ENCODE measurements at places on chromosomes 1 and 21. TPM values are rescaled to one million over a fixed set of nuclear protein-coding genes. Genes with fewer than 3 reads are reported as not detected.

GRCh38 chr1:11617314-11617713 lies 36.9 kb downstream of the FBXO2 start:
- DNase-seq, result no peak

DNA sequence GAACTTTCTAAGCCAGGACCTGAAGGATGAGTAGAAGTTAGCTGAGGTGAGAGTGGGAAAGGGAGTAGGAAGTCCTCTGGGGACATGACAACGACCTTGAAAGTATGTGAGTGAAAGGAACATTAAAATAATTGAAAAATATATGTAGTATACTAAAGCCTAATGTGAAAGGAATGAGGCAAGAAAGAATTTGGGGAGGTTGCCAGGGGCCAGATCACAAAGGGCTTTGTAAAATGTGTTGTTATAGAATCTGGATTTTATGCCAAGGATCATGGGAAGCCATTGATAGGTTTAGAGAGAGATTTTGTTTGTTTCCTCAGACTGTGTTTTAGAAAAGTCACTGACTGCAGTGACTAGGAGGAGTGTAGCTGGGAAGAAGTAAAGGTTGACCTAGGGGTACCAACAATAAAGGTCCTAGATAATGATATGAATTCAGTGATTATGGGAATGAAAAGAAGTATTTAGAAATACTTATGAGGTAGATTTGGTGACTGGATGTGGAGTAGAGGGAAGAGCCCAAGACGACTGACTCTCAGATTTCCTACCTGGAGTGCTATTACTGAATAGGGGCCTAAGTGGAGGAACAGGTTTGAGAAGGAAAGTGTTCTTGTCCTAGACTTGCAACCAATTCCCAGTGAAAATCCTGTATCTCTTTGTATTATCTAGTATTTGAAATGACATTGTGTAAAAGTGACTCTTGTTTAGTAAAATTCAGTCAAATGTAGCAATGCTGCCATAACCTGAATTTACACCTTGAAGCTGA lies 179.8 kb downstream of the PHTF1 start:
- no peak for DNase-seq

DNA sequence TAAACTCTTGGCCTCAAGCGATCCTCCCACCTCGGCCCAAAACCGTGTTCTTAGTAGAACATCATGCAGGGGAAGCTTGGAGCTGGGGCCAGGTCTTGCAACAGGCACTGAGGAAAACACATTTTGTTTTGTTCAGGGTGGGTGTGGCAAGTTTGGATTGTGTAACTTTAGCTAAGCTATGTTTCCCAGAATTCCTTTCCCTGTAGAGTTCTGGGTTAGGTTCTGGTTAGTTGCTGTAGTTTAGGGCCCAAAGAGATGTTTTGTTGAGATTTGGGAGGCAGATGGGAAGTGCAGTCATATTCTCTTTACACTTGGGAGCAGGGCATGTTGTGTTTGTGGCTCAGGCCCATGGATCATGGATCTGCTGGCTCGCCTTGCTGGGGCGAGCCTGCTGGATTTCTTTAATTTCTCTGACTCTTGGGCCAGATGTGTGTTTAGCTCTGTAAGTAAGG lies 24.0 kb downstream of the PLA2G5 start:
- no peak for DNase-seq

The LAPTM5 gene
- not detected for total RNA-seq

GRCh38 chr1:85027242-85027983 lies 20.9 kb downstream of the MCOLN3 start:
- no peak for DNase-seq

GRCh38 chr1:231338270-231339128 lies at the start of gene SPRTN:
Gene SPRTN, plus strand, starts transcription at chr1:231338293. Its CDS starts 91 bp downstream, at chr1:231338384.
- DNase-seq, result no peak

DNA sequence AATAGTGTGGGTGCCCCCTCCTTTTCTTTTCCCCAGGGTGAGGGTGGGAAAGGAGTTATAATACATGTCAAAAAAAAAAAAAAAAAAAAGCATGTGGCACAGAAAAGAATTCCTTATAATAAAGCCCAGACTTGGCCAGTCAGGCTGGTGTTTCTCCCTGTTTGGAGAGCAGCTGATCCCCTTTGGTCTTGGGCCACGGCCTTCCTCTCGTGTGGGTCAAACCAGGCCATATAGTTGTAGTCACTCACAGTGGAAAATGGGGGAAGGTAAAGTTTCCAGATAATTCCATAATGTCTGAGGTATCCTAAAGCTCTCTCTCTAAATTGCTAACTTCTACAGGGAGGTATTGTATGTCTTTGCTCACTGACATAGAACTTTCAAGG lies 22.0 kb downstream of the CLIC6 start:
- no peak for DNase-seq

- DNase-seq, result no peak
Measured at GRCh38 chr1:9075022-9075421, 5.6 kb upstream of the SLC2A5 start.
